ENCODE measurements at places on chromosomes 12 and 14. TPM values are rescaled to one million over a fixed set of nuclear protein-coding genes. Genes with fewer than 3 reads are reported as not detected.

THTPA gene
- total RNA-seq, result 6.2 TPM

IL26 gene
- 0.32 TPM for total RNA-seq

NAA25 gene
- total RNA-seq, result 13.0 TPM

ABCB9 gene
- 9.0 TPM for total RNA-seq

HOXC11 gene
- total RNA-seq, result not detected

DNM1L gene
- 87.9 TPM for total RNA-seq

HHIPL1 gene
- 6.5 TPM for total RNA-seq

SMCO2 gene
- not detected for total RNA-seq

TRPV4 gene
- total RNA-seq, result 1.1 TPM

DEGS2 gene
- not detected for total RNA-seq

PTCSC3 gene
- total RNA-seq, result not detected

INHBE gene
- 0.36 TPM for total RNA-seq

GCH1 gene
- total RNA-seq, result 4.1 TPM

PPP4R4 gene
- total RNA-seq, result not detected

DPPA3 gene
- not detected for total RNA-seq

ATG14 gene
- total RNA-seq, result 6.0 TPM

HOXC12 gene
- not detected for total RNA-seq

C12orf60 gene
- total RNA-seq, result 0.49 TPM

KRT75 gene
- not detected for total RNA-seq

DIO2 gene
- total RNA-seq, result 4.0 TPM

SART3 gene
- total RNA-seq, result 24.4 TPM

Data from cardiac atrium fibroblast (primary cell).